ENCODE measurements at places on chromosomes 11 and 22.

- no peak for DNase-seq
Measured at GRCh38 chr22:47369020-47369419, 606.6 kb downstream of the TBC1D22A start.

DNA sequence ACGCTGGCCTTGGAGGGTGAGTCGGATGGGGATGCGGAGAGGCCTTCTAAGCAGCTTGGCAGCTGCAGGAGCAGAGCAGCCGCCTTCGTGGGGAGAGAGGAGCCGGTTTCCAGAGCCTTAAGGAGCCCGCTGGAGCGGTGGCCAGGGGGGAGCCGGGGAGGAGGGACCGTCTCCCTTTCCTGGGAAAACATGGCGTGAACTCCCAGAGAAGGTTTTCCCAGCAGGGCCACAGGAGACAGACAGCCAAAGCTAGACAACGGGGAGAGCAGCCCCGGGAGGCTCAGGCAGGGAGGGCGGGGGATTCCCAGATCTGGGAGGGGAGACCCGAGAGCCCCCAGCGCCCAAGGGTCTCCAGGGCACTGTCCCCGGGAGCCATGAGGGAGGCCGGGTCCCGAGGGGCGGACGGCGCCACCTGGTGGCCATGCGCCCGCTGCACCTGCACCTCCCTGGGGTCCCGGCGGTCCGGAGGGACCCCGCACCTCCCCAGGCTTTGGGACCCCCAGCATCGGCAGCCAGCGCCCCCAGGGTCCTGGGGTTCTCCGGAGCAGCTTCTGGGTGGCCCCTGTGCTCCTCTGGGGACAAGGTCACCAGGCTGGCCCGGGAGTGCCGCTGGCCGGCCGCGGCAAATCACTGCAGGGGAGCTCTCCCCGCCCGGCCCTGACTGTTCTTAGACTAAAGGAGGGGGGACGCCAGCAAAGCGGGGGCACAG is 2.4 kb upstream of the SYT8 start:
- peak; percentile 52 for DNase-seq

- DNase-seq, result peak; percentile 26
Measured at GRCh38 chr11:94731880-94732601, 36.1 kb upstream of the AMOTL1 start.

GRCh38 chr11:6799402-6799801 is at the start of gene OR6A2:
OR6A2 (minus strand) TSS chr11:6799689; CDS start chr11:6795708, 3,981 bp downstream.
- no peak for DNase-seq

DNA sequence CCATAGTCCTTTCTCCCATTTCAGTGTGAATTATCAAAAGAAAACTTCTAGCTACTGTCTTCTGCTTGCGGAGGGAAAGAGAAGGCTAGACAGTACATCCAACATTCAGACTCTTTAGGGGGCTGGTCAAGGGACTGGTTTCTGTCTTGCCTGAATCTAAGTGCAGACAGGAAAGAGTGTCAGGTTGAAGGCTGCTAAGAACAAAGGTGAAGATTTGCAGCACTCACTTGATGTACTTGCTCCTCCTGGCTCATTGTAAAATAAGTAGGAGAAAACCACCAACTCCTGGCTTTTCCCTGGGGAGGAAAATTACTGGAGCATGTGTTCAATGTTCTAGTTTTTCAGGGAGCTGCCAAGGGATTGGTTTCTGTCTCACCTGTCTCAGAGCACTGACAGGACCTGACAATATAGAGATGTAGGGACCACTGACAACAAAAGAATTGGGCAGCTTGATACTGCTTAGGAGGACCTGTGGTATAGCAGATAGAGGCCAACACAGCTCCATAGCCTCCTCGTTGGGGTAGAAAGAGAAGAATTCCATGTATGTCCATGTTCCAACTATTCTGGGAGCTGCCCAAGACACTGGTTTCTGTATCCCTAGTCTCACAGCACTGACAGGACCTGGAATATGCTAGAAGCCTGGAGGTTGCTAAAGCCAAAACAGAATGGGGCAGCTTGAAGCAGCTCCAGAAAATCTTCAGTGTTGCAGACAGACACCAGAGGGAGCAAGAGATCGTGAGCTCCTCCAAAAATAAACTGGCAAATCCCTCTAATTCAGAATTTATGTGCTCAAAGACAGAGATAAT is 39.7 kb upstream of the MMP12 start:
- no peak for DNase-seq

DNA sequence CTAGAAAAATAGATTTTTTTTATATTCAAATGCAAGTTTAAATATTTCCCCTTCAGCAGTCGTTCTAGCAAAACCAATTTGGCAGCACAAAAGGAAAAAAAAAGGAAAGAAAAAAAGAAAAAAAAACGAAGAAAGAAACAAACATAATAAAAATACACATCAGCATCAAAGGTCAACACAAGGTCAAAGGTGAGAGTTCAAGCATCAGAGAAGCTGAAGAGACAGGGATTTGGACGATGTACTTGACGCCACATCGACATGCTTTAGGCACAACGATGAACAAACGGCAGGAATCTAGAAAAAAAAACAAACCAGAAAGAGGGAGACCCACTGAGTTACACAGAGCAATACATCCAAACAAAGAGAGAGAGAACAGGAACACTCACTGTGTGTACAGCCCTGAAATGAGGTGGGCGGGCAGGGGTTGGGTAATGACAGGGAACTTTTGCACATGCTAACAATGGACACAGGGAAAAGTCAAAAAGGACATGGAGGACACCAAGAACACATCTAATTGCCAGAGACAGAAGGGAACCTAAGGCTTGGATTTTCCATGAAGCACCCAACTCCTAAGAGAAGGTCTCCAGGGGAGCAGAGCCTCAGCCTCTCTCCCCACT is 19.8 kb upstream of the RAPSN start:
- DNase-seq, result no peak

- DNase-seq, result no peak
Measured at GRCh38 chr11:48095779-48096470, 115.6 kb downstream of the PTPRJ start.

DNA sequence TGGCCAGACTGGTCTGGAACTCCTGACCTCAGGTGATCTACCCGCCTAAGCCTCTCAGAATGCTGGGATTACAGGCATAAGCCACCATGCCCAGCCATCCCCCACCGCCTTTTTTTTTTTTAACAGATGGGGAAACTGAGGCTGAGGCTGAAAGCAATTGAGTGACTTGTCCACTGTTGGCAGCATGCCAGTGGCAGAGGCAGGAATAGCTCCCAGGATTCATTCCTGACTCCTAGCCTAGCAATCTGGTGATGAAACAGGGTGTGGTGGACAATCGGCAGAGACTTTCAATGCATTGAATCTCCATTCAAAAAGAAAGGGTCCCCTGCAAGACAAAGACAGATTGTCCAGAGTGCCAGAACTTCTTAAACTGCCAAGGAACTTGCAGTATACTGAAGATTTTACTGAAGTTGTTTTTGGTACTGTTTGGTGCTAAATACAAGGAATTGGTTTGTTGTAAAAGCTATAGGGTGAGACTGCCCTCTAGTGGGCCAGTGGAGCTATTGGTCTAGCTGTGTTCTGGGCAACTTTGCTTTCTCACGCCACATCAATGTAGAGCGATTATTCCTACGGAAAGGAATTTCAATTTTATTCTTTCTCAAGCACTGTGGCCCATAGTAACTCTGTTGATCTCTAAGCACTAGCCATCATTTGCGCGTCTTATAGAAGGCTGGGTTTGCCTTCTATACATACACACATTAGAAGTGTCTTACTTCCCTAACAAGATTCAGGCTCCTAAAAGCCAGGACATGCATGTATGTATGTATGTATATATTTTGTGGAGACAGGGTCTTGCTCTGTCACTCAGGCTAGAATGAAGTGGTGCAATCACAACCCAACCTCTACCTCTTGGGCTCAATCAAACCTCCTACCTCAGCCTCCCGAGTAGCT is 21.0 kb downstream of the C22orf31 start:
- peak; percentile 57 for DNase-seq

DNA sequence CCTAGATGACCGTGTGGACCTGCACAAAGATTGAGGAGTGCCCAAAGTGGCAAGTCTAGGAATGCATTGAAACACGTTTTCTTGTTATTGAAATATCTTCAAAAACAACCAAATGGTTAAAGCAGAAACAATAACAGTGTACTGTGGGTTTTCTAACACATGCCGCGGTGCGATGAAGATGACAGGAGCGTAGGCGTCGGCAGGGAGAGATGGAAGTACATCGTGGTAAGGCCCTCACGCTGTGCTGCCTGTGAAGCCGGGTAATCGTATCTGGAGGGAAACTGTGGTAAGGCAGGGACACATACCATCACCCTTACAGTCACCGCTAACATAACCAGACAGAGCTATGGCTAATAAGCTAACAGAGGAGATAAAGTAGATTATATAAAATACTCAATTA is 261.4 kb downstream of the TBC1D22A start:
- DNase-seq, result no peak

- no peak for DNase-seq
Measured at GRCh38 chr22:36493690-36494110, 12.3 kb upstream of the TXN2 start.

GRCh38 chr22:45188779-45189178 is 25.1 kb downstream of the NUP50 start:
- DNase-seq, result no peak

DNA sequence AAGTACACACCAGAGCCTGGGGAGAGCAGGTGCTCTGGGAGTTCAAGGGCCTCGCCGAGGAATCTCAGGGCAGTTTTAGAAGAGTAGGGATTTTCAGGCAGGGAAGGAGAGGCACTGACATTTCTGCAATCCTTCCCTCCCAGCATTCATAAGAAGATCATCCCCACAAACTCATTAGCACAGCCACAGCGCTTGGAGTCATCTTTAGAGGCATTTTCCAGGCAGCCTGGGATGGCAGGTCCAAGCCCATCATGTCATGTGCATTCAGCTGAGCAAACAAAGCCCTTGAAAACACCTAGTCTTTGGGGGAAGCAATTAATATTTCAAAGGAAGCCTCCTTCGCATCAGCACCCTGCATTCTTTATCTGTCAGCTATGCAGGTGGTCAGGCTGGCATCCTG is 43.8 kb downstream of the MAP6 start:
- no peak for DNase-seq

DNA sequence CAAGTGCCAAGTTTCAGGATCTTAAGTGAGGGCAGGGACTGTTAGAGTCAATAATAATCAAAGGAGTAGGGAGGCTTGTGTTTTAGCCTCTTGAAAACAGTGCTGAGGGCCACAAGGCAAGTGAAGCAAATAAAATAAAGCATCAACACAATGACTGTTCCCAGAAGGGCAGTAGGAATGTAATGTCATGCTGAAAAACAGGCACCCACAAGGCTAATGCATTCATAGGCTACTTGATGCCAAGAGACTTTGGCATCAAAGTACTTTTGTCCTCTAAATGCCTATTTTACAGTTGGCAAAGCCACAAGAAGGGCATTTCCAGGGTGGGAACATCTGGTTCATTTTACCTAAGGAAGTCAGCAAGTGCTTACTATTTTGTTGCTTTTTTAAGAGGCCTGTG is 22.9 kb downstream of the RAB39A start:
- no peak for DNase-seq

- DNase-seq, result no peak
Measured at GRCh38 chr11:11177156-11177808, 175.8 kb downstream of the CSNK2A3 start.

DNA sequence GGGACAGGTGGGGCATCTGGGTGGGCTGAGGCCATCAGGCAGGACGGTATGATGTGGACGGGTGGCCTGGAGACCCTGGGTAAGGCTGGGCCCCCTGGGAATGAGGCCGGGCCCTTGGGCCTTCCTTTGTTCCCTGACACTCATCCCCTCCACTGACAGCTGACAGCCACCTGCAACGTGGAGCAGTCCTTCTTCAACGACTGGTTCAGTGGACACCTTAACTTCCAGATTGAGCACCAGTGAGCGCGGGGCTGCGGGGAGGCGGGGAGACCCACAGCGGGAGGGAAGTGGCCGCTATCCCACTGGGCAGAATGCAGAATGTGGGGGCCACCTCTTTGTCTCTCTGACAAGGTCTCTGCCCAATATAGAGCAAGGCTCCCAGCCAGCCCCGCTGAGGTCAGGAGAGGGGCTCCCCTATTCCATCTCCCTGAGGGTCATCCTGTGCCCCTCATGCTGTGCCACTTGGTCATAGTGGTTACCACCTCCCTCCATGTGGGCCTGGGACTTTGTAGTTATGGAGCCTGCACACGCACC is 27.7 kb downstream of the FADS3 start:
- no peak for DNase-seq

DNA sequence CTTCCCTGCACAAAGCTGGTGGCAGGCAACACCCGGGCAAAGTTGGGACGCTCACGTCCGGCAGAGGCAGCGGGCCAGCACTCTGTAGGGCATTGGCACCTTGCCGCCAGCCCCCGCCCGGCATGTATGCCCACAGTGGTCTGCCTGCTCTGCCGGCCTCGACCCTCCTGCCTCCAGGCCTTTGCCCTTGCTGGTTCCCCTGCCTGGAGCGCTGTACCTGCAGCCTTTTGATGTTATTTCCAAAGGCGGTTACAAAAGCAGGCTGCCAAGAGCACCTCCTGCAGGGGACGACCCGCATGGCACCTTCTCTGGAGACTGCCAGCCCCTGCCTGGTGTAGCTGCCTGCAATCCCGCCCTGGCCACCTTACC is 56.5 kb upstream of the SHISAL1 start:
- DNase-seq, result peak; percentile 19

DNA sequence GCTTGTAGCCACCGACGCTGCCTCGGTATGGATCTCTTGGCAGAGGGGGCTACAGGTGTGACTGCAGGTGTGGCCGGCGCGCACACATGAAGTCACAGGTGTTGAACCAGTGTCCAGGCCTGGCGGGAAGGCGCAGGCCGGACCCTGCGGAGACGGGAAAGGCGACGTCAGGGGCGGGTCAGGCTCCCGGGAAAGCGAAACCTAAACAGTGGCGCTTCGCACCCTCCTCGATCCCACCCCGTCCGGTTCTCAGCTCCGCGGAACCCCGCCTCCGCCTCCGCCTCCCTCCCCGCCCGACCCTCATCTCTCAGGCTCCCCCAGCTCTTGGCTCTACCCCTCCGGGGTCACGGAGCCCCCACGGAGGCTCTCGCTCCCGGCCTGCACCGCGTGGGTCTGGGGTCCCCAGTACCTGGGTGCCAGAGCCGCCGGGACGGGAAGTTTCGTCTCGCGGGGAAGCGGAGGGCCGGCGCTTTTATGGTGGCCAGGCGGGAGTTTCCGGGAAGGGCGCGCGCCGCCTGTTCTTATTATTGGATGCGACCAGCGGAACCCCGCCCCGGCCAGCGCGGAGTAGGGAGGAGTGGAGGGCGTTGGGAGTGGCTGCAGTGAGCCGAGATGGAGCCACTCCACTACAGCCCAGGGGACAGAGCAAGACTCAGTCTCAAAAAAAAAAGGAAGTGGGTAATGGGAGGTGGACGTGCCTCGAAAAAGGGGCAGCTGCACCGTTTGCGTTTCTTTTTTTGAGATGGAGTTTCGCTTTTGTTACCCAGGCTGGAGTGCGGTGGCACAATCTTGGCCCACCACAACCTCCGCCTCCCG is at the start of gene IRF7:
IRF7 (minus strand) TSS at position 447 of the 816 bp plus-strand sequence. CDS start 586 bp downstream, outside the sequence.
- DNase-seq, result peak; percentile 98

DNA sequence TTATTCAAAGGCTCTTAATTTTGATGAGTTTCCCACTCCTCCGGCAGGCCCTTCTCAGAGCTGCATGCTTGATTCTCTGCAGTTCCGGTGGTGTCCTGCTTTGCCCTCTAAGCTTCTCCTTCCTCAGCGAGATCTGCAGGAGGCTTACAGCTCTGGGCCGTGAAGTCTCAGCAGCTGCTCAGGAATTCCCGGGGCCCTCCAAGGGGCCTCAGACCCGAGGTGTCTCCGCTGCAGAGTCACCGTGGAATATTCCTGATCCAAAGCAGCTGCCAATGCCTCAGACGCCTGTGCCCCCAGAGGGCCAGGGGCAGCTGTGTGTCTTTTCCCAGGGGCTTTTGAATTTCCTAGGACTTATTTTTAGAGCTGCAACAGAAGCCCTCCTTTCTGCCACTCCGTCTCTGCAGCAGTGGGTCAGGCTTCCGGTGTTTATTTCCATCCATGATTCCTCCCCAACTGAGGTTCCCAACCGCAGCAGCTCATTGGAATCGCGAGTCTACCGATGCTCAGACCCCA is 37.2 kb downstream of the RPS6KA4 start:
- DNase-seq, result peak; percentile 19

All from heart left ventricle (tissue), 16 donors.